T-helper 1 cell (primary cell): ENCODE measurements at places on chromosomes 6 and 20.
A peak's percentile ranks its signal among the peaks of the same experiment; 100 is the strongest.

GRCh38 chr6:116159782-116160524 is 34.0 kb upstream of the COL10A1 start:
- no peak for DNase-seq

DNA sequence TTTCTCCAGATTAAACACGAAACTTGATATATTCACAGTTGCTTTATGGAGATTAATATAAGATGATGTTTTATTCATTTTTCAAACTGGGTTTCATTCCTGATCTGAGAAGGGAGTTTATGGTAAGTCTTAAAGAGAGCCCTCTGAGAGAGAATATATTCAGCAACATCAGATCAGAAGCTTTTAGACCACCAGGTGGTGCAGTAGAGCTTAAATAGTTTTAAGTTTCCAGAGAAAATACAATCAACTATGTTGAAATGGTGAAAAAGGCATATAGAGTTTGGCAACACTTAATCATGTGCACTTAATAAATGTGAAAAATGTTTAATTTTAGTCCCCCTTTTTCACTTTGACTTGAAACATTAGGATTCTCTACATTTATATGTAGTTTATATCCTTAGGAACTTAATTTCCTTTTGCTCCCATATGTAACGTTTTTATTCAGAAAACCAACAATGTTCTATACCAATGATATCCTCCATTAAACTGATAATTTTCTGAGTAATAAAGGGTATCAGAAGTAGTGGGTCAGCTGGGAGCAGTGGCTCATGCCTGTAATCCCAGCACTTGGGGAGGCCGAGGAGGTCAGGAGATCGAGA is 86.4 kb upstream of the CLDN20 start:
- peak; percentile 67 for DNase-seq

DNA sequence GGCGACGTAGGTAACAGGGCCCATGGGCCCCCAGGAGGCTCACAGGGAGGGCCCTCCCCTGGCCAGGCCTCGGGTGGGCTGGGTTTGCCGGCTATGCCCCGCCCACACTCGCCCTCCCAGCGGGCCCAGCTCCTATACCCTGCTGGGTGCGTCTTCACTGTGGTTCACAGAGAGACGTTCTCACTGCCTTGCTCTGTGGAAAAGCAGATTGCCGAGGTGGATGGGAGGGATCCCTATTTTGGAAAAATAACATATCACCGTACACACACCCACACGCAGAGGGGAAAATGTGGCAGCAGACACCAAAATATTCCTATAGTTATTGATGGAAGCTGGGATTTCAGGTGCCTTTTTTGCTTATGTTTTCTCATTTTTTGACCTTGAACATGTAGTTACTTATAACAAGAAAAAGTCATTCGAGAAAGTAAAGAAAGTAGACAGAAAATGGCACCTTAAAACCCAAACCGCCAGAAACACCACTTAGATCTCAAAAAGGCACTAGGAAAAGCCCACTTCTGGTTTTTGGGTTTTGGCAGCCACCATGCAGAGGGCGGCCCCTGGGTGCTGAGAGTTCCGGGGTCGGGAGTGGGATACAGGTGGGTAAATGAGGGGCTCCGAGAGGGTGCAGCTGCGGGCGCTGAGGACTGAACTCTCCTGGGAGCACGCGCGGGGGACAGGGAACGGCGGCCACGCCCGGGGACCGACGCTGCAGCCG is 49.4 kb downstream of the TMEM242 start:
- peak; percentile 48 for DNase-seq

- DNase-seq, result no peak
Measured at GRCh38 chr20:37461405-37461804, 59.6 kb upstream of the NNAT start.

DNA sequence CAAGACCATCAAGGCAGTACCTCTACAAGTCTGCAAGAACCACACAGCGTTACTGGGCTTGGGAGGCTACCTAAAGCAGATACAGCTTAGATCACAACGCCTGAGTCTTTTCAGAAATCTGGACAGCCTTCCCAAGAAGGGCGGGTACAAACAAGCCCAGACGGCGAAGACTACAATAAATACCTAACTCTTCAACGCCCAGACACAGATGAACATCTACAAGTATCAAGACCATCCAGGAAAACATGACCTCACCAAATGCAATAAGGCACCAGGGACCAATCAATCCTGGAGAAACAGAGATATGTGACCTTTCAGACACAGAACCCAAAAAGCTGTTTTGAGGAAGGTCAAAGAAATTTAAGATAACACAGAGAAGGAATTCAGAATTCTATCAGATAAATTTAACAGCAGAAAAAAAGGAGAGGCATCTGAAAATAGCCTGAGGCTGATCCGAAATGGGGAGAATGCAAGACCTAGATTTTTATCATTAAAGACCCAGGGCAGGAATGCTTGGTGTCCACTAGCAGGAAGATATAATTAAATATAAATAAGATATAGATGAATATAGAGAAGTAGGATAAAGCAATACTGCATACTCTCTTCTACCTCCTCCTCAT is 131.7 kb upstream of the COL21A1 start:
- no peak for DNase-seq

- no peak for DNase-seq
Measured at GRCh38 chr20:20405623-20406022, 37.7 kb downstream of the INSM1 start.

- no peak for DNase-seq
Measured at GRCh38 chr20:62476056-62476838, 452 bp upstream of the GATA5 start.

DNA sequence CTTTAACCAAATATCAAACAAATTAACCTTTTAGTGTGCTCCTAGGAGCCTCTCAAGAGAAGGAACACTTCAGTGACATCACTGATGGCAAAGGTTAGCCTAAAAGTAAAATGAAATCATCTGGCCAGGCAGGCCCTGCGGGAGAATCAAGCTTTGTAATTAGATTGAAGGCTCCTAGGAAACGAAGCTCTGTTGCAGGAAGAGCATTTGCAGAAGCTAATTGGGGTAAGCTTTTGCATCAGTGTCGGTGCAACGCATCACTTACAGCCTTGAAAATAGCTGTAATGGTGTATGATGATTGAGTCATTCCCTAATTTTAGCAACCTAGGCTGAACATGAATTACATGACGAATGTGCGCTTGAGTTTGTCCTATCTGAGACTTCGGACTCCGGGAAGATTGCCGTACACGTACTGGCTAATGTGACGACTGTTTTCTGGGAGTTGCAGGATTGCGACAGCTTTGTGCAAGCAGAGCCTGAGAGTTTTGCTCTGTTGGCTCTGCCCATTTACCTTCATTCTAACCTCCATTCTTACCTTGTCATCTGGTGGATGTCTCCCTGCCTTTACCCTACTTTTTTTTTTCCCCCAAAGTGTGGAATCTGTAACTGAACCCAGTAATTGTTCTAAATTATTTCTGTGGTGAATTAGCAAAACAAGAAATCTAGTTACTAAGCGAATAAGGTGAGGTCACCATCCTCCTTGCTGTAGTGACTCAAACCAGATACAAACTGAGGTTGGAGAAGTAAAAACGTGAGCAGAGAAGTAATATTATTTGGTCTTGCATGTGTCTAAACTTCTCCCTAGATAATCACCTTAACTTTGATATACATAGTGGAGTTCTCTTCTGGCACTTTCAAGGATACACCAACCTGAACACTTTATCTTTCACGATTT is 675.9 kb upstream of the CITED2 start:
- no peak for DNase-seq

- no peak for DNase-seq
Measured at GRCh38 chr20:59751075-59751711, 146.9 kb downstream of the PHACTR3 start.

DNA sequence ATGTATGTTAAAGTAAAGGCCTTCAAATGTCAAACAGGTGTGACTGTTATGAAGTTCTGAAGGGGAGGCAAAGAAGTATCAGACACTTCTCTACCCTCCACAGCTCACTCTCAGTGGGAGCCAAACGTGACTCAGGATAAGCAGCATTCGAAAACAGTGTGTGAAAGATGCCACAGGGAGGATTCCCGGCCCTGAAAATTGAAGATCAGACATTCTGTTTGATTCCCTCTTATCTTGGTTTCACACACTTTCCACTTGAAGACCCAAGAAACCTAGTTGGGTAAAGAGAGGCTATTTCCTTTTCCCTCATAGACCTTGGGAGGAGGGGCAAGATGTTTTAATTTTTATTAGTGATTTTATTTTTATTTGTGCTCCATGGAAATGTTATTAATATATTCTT is 164.2 kb upstream of the SUPT3H start:
- no peak for DNase-seq

DNA sequence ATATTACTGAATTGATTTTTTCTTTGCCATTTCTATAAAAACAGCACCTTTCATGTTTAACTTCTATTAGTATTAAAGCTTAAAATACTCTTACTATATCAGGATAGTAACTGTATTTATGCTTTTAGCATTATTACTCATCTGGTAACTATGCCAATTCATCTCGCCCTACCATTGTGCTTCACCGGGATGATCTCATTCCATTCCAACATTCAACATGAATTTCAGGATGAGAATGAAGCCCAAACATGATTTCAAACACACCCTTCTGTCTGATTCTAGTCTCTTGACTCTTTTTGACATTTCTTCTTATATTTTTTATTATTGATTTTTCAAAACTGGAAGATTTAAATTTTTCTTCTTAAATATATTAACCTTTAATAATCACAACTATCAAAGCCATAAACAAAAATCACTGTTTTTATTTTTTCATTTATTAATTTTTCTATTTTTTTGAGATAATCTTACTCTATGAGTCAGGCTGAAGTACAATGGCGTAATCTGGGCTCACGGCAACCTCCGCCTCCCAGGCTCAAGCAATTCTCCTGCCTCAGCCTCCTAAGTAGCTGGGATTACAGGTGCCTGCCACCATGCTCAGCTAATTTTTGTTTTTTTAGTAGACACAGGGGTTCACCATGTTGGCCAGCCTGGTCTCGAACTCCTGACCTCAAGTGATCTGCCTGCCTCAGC is 46.7 kb downstream of the GJA1 start:
- DNase-seq, result no peak

- no peak for DNase-seq
Measured at GRCh38 chr6:118579786-118580185, 31.7 kb downstream of the PLN start.

DNA sequence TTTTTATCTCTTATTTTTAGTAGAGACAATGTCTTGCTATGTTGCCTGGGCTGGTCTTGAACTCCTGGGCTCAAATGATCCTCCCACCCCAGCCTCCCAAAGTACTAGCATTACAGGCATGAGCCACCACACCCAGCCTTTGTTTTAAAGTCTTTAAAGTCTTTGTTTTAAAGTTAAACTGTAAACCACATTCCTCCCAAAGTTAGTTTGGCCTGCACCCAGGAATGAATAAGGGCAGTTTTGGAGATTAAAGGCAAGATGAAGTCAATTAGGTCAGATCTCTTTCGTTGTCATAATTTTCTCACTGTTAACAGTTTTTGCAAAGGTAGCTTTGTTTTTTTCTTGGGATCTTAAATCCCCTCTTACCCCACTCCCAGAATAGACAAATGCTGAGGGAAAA is 63.8 kb downstream of the UBR2 start:
- no peak for DNase-seq

GRCh38 chr20:17925141-17925939 is 43.3 kb downstream of the SNX5 start:
- DNase-seq, result no peak

DNA sequence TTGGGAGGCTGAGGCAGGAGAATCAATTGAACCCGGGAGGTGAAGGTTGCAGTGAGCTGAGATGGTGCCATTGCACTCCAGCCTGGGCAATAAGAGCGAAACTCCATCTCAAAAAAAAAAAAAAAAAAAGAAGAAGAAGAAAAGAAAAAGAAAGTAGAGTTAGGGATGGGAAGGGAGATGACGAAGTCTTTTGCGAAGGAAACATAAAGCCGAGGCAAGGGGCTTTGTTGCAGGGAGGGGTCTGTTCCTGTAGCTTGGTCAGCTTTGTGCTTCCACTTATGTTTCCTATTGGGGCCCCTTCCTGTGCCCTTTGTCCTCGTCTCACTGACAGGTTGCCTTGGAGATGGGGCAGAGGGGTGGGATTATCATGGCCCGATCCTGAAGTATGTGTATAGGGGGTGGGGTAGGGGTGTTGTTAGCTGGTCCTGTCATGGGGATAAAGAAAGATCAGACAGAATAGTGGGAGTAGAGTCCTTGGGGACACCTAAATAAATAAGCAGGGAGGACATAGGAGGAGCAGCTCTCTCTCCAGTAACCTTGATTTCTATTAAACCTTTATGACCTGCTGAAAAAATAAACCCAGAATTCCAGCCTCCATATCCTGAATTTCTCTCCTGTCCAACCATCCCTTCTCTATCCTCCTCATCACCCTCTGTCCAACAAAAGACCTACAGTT is 1.1 kb upstream of the CLIC1 start:
- DNase-seq, result peak; percentile 51

DNA sequence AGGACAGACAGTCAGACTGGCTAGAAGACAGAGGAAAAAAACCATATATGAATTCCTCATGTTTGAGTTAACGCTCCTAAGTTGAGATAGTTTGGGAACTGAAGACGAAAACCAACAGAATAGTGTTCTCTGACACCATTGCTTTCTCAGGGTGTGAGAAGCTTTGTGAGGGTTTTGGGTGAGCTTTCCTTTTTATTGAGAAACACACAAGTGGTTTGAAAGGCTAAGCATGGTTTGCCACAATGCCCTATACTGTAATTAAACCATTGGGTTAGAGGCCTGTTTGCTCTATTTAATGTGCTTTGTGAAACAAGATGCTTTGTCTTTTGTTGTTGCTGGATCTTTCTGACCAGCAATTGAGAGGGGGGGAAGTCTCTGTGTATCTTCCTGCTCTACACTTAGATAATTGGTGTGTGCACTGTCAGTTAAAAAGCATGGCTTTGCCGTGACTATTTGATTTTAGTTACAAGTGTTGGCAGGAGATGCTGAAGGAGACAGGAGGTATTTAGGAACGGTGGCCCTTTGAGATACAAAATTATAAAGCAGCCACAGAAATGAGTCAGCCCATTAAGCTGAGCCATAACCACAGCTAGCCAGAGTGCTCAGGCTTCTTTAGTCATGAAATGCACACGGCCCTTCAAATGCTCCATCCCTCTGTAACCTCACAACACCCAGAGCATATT is 273.0 kb upstream of the PREP start:
- no peak for DNase-seq
